ENCODE measurements at places on chromosomes 1 and 21. TPM values are rescaled to one million over a fixed set of nuclear protein-coding genes. Genes with fewer than 3 reads are reported as not detected.
A peak's percentile ranks its signal among the peaks of the same experiment; 100 is the strongest.

The TRIM46 gene
- not detected for total RNA-seq

The SYNC gene
- total RNA-seq: 117 TPM

The MTF2 gene
- 13.4 TPM for total RNA-seq

The SPRR3 gene
- total RNA-seq: 5.0 TPM

The MRPL37 gene
- total RNA-seq: 58.1 TPM

The CD1E gene
- total RNA-seq: not detected

The MLLT11 gene
- 1.7 TPM for total RNA-seq

The SPRR2B gene
- total RNA-seq: not detected

The PLXNA2 gene
- 19.8 TPM for total RNA-seq

- no peak for DNase-seq
Measured at GRCh38 chr1:29687601-29688244, 451.4 kb downstream of the PTPRU start.

DNA sequence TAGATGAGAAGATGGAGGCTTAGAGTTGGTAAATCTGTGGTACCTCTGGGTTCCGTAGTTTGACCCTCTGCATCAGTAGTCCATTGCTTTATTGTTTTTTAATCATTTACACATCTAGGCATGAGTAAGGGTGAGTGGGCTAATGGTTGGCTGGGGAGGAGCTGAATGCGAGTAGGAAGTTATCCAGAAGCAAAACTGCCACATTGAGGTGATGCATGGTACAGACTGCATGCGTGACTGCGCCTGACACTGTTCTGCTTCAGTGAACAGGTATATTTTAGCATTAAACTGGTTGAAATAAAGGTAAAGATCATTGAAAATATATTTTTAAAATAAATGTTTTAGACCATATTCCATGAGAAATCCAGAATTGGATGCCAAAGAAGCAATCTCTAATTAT is 4.4 kb downstream of the DNAJC16 start:
- DNase-seq: no peak

- DNase-seq: no peak
Measured at GRCh38 chr1:52238474-52238873, 96.6 kb downstream of the ZFYVE9 start.

DNA sequence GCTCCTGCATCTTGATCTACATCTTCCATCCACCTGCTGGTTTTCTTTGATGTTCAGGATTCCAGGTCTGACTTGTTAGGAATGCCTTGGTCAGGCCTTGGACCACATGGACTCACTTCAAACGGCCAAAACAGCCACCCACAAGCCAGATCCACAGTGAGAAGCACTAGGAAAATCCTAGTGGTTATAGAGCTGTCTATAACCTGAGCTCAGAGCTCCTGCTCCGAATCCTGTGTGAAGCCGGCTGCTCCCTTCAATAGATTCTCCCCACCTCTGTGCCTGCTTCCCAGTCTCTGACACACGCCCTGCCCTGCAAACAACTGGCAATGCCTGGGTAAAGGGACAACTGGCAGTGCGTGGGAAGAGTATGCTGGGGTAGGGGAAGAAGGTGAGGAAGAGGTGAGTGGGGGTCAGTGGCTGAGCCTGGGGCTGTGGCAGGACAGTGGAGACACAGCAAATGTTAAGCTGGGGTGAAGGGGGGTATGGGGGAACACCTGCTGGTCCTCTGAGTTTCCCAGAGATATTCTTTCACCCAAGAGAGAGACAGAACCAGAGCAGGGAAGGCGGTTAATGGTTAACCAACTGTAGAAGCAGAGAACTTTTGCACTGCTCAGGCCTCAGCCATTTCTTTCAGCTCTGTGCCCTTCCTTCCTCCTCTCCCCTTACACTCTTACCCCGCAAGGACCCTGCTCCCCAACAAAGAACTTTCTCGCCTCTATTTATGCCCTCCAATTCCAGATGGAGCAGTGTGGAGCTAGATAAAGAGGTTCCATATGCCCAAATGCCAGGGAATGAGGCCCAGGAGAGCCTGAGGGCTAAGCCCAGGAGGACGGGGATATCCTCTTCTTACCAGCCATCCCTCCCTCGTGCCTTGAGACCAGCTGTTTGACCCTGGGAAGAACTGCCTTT is 4.5 kb downstream of the PLXNA2 start:
- no peak for DNase-seq

DNA sequence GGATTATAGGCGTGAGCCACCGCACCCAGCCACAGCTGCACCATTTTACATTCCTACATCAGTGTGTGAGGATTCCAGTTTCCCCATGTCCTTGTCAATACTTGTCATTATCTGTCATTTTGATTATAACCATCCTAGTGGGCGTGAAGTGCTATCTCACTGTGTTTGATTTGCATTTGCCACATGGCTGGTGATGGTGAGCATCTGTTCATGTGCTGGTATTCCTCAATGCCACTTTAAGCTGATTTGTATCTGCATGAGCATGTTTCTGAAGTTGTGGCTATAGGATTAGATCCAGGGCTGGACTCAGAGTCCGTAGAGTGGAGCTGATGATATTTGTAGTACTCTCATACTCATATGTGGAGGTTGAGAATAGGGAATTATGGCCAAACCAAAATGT is 36.6 kb downstream of the SRRM1 start:
- no peak for DNase-seq

GRCh38 chr21:33839167-33839716 is 76.4 kb downstream of the ATP5PO start:
- no peak for DNase-seq

GRCh38 chr1:211742889-211743529 is 67.6 kb upstream of the NEK2 start:
- DNase-seq: peak; percentile 1

GRCh38 chr1:39050001-39050400 is 23.9 kb downstream of the NDUFS5 start:
- no peak for DNase-seq

GRCh38 chr1:236659792-236660587 is 26.3 kb upstream of the ACTN2 start:
- no peak for DNase-seq

GRCh38 chr1:222326710-222327036 is 221.2 kb downstream of the HHIPL2 start:
- DNase-seq: peak; percentile 17

DNA sequence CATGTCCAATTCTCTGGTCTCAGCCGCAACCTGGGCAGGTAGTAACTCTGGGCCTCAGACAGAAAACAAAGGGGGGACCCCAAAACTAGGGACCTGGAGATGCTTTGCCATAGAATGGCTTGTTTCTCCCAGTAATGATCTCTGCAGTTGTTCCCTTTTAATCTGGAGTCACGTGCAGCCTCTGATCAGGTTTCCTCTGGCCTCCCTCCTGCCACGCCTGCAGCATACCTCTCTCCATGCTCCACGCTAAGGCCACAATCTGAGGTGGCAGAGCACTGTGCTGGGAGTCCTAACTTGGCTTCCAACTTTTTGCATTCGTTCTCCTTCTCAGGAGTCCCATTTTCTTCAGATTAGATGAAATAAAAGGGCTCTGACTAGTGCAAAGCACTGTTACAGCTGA is 1.9 kb downstream of the PABPC4 start:
- no peak for DNase-seq

DNA sequence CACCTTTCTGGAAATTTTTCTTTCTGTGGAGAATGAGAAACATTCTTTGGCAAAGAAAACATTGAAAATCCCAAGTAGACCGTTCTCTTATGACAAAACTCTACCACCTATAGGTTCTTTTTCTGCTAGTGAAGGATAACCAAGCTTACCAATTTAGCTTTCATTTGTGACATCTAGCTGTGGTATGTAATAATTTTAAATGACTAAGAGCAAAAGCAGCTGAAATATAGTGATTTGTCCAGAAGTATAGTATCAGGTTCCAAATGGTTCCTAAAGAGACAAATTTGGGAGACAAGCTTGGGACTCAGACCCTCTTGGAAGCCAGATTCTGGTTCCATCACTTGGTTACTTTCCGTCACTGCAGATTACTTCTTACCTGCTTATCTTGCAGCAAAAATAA is 24.4 kb downstream of the FUBP1 start:
- no peak for DNase-seq

GRCh38 chr1:81702079-81702715 is 98.5 kb upstream of the ADGRL2 start:
- no peak for DNase-seq

DNA sequence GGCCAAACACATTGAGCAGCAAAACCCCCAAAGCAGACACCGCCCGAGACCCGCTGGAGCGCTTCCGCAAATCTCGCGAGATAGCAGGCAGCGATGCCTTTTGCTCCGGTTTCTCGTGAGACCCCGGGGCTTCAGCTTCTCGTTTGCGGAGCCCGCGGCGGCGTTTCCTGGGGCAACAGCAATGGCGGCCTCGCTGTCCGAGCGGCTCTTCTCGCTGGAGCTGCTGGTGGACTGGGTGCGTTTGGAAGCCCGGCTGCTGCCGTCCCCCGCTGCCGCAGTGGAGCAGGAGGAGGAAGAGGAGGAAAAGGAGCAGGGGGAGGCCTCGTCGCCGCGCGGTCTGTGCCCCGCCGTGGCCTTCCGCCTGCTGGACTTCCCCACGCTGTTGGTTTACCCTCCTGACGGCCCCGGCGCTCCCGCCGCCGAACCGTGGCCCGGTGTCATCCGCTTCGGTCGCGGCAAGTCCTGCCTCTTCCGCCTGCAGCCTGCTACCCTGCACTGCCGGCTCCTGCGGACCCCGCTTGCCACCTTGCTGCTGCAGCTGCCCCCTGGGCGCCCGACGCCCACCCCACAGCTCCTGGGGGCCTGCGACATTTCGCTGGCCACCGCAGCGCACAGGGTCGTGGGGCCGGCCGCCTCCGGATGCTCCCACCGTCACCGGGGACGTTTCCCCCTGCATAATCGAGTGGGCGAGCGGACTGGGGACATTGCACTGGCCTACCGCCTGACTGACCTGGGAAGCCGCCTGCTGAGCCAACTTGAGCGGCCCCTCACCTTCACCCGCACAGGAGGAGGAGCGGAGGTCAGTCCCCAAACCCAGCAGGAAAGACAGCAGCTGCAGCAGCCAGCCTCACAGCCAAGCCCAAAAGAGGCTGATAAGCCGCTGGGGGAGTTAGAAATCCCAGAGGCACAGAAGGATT is at the start of gene MAP10:
MAP10 (plus strand) TSS at position 148 of the 917 bp plus-strand sequence; CDS start at position 182, 34 bp downstream.
- DNase-seq: no peak

- DNase-seq: no peak
Measured at GRCh38 chr1:168714012-168714411, 15.0 kb downstream of the DPT start.

- no peak for DNase-seq
Measured at GRCh38 chr1:186858923-186859322, 30.2 kb downstream of the PLA2G4A start.

DNA sequence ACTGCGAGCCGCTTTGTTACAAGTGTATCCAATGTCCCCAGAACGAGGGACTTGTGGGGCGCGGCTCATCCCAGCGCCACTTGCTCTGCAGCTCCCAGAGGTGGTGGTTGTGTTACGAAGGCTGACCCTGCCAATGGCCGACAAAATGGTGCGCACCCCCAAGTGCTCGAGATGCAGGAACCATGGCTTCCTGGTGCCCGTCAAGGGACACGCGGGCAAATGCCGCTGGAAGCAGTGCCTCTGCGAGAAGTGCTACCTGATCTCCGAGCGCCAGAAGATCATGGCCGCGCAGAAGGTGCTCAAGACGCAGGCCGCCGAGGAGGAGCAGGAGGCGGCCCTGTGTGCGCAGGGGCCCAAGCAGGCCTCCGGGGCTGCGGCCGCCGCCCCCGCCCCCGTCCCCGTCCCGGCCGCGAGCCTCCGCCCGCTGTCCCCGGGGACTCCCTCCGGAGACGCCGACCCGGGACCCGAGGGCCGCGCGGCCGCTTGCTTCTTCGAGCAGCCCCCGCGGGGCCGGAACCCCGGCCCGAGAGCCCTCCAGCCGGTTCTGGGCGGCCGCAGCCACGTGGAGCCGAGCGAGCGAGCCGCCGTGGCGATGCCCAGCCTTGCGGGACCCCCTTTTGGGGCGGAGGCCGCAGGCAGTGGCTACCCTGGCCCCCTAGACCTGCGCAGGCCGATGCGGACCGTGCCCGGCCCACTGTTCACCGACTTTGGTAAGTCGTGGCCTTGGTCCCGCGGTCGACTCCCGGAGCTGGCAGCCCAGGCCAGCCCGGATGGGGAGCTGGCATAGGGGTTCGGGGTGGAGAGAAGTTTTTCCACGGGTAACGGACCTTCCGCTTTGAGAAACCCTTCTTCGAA is at the start of gene DMRTB1:
DMRTB1 (plus strand) TSS at position 79 of the 855 bp plus-strand sequence; CDS start at position 134, 55 bp downstream.
- DNase-seq: no peak

- no peak for DNase-seq
Measured at GRCh38 chr1:73333847-73334503, 864.0 kb downstream of the LRRIQ3 start.

DNA sequence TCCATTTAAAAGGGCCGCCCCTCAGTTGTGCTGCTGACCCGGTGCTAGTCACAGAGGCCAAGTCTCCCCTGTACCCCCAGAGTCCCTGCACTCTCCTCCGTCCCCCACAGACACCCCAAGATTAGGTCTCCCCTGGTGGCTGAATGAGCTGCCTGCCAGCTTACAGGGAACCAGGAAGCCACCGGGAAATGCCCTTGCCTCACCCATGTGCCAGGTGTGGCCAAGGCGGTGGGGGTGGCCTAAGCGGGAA is 32.7 kb downstream of the HSPG2 start:
- DNase-seq: no peak

DNA sequence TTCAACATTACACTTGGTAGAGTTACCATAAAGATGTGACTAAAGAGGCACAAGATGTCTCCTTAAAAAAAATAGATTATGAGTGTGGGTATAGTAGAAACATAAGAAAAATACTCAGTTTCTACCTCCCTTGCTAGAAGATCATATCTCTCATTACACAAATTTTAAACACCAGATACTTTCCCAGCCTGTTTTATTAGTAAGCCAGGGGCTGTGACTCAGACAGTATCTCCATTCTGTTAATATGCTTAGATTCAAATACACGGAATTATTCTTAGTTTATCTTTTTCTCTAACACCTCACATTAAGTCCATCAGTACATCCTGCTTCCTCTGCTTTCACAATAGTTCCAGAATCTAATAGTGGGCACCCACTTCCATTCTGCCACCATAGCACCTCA is 561.8 kb upstream of the ADAMTS5 start:
- no peak for DNase-seq

GRCh38 chr1:62356257-62356835 is 37.1 kb upstream of the KANK4 start:
- no peak for DNase-seq

- DNase-seq: no peak
Measured at GRCh38 chr1:231705806-231706760, 79.5 kb downstream of the DISC1 start.

- DNase-seq: no peak
Measured at GRCh38 chr1:233759665-233760064, 144.8 kb upstream of the SLC35F3 start.
